ENCODE measurements at places on chromosomes 11 and 22.

GRCh38 chr11:105056446-105056845, 11.3 kb upstream of the CARD16 start:
- no peak for DNase-seq

DNA sequence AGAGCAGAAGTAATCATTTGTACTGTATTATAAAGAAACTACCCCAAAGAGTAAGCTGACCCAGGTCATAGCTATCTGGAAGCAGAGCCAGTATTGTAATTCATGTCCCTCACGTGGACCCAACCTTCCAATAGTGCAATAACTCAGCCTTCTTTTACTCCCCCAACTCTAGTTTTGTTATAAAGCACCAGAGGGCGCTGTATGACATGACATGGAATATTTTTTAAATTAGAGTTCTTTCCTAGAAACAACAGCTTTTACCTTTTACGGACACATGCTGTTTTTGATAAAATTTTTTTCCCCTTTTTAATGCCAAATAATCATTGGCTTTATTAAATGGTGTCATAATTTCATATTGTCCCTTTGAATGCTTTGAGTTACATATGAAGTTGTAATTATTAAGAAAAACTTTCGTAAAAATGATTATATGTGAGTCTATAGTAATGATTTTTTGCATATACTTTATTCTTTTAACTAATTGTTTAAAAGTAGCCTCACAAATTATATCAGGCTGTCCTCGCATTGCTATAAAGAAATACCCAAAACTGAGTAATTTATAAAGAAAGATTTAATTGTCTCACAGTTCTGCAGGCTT, 76.9 kb downstream of the DKK3 start:
- DNase-seq, result no peak

GRCh38 chr11:61924064-61924455, 6.7 kb upstream of the RAB3IL1 start:
- DNase-seq, result no peak

GRCh38 chr22:31871480-31871879, 72.9 kb upstream of the YWHAH start:
- no peak for DNase-seq

- DNase-seq, result no peak
Observed at GRCh38 chr11:125228445-125228844, 63.9 kb downstream of the PKNOX2 start.

- DNase-seq, result no peak
Observed at GRCh38 chr11:17810746-17811145, 76.2 kb downstream of the KCNC1 start.

DNA sequence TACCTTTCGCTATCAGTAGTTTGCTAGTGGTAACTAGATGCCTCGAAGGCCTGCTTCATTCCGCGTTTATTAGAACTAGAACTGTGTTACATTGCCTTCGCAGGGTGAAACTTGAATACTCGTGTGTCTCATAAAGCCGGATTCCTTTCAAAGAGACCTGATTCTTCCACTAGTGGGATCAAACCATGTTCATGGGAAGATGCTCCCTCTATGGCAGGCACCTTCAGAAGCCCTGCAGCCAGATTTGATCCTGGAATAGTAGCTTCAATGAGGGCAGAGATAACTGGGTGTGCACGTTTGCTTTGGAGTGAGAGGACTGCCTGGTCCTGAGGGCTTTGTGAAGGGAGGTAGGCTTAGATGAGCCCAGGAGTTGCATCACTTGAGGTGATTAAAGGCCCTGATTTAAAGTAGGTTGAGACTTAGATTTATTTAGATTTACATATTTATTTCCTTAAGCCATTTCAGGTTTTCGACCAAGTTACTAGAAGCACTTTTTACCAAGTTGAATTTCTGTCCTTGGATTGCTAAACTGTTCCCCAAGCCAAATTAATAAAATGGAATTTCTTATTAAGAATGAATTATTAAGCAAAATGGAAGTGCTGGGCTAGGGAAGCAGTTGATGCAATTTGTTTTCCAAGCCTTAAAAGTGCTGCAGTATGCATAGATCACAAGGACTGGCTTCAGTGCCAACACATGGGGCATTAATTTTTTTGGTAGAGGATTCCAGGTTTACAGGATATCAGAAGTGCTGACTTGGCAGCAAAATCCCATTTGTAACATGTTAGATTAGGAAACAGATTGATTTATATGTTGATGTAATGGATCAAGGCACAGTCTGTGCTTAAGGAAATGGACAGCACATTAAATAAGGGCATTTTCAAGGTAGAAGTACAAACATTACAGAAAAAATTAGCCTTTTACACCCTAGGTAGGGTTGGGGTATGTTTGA, 32.9 kb downstream of the APLP2 start:
- DNase-seq, result no peak

DNA sequence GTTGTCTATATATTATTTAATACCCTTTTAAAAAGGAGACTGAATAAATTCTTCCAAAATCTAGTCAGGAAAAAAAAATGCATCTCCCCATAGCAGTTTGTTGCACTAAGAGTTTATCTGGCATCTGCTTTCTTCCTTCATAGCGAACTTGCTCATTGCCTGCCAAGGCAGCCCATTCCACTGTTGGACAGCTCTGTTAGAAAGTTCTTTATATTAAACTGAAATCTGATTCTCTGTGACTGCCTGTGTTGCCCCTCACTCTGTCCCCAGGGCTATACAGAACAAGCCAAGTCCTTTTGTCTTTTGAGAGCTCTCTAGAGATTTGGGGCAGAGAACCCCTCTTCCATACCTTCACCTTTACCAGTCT, 3.3 kb upstream of the CHRDL2 start:
- DNase-seq, result no peak

DNA sequence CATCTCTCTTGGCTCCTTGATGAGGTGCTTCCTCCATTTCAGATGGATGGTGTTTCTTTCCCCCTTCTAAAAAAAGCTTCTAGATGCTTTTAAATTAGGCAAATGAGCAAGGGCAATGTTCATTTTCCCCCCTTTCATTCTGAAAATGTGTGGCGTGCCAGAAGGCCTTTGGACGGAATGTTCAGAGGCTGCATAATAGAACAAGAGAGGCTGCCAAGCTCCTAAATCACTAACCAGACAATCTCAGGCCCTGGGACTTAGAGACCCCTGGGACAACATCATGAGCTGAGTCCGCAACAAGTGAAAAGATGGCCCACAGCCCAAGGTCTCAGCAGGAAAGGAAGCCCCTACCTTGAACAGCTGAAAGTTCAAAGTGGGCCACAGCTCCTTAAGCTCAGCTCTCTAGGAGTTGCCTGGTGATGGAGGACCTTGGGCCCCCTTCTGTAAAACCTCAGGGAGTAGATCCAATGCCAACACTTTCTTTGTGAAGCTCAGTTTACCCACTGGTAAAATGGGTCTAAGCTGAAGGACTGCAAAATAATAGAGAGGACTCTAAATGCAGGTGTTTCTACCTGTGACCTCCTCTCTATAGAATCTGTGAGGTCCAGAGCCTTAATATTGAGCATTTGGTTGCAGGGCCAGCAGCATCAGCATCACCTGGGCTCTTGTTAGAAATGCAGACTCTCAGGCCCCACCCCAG, 144.0 kb downstream of the FBXO7 start:
- DNase-seq, result no peak

GRCh38 chr11:110675548-110675947, 36.7 kb downstream of the ARHGAP20 start:
- no peak for DNase-seq

- no peak for DNase-seq
Observed at GRCh38 chr11:86442827-86443226, 68.1 kb downstream of the CCDC81 start.

Data from AG04449 (cell line).